Epithelial cell of proximal tubule (primary cell): ENCODE measurements at places on chromosomes 3 and 15. TPM values are rescaled to one million over a fixed set of nuclear protein-coding genes. Genes with fewer than 3 reads are reported as not detected.

- no peak for DNase-seq
Observed at GRCh38 chr3:38122712-38123290, 14.1 kb downstream of the ACAA1 start.

DNA sequence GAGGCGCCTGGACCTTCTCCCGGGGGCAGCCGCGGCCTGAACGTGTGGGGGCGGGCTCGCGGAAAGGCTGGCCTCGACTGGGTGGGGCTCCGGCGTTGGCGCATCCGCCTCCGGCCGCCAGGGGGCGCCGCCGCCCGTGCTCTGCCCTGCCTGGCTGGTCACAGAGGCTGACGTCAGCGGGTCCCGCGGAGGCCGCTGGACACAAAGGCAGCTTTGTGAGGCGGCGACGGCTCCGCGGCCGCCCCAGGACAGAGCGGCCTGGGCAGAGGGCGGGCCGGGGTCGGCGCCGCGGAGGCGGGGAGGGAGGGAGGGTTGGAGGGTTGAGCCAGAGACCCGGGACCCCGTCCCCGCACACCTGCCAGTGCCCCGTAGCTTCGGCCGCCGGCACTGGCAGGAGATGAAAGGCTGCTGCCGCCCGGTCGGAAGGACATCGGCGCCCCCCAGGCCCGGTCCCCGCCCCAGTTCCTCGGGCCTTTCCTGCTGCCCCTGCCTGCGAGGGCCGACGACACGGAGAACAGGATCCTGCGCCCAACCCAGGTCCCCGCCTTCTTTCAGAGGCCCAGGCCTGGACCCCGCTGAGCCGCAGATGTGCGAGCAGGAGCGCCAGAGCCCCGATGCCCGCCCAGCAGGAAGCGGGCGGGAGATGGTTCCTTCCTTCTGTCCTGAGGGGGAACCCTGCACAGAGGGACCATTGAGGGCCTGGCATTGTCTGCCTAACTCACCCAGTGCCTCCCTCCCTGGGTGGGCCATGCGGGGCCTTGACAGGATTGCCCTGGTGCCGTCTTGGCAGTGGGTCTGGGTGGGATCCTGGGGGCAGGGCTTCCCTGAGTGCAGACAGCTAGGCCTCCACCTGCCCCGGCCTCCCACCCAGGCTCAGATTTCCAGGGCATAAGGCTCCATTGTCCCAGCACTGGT lies 8.7 kb upstream of the SEMA3B start:
- DNase-seq, result no peak

Gene GNAI2
- 263 and 264 TPM in 2 replicates for total RNA-seq

DNA sequence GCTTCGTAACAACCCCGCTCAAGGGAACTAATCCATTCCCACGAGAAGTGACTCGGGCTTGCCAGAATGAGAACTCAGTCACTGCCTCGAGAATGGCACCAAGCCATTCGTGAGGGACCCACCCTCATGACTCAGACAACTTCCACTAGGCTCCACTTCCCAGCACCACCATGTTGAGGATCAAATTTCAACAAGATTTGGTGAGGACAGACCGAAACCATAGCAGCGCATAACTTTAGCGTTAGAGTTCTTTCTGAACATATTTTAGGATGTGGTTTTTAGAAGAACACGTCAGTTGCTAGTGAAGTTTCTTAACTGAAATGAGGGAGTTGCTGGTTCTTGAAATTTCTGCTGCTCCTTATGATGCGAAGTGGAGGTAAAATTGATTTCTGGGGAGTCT lies 13.5 kb downstream of the PTPRG start:
- DNase-seq, result no peak

Gene SCG3
- not detected in 2 replicates for total RNA-seq
